Kidney epithelial cell (primary cell): ENCODE measurements at places on chromosomes 13 and 19. TPM values are rescaled to one million over a fixed set of nuclear protein-coding genes. Genes with fewer than 3 reads are reported as not detected.

Gene MATK
- total RNA-seq = 0.50 and 1.2 TPM in 2 replicates

Gene SGCG
- total RNA-seq = 7.8 and 9.8 TPM in 2 replicates

GRCh38 chr19:8367327-8368001 is 3.5 kb downstream of the ANGPTL4 start:
- DNase-seq = peak; percentile 91

- no peak for DNase-seq
Observed at GRCh38 chr19:662207-662961, 630 bp downstream of the RNF126 start.

DNA sequence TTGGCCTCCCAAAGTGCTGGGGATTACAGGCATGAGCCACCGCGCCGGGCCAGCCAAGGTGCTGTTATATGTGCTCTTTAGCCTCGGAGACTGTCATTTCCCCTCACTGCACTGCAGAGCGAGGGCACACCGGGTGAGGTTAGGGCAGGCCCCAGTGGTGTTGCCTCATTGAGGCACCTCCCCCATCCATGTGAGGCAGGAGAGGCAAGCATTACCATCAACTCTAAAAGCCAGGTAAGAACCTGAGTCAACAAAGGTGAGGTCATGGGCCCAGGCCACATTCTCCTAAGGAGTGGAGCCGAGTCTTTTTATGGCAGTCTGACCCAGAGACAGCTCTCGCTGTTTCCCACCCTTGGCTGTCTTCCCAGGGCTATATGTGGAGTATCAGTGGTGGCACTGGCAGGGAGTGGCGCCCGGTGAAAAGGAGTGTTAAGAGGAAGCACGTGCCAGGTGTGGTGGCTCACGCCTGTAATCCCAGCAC is 10.9 kb downstream of the B3GNT8 start:
- no peak for DNase-seq

GRCh38 chr13:18947376-18947977 is 234.1 kb downstream of the TUBA3C start:
- no peak for DNase-seq

GRCh38 chr19:29528350-29528945 is 2.7 kb downstream of the VSTM2B start:
- DNase-seq = peak; percentile 1

DNA sequence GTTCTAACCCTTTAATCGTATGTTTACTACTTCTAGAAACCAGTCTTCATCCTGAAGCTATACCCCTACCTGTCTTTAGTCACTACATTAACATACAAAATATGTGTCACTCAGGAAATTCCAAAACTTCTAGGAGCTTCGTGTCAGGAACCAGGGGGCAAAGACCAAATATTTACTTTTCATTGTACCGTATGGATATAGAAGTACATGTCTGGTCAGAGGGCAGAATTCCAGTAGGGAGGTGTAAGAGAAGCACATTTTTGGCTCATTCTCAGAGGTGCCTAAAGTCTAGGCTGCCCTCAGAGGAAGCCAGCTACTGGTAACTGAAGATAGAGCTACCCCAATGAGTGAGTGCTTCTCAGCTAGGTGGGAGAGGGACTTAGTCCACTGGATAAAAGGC is 320.7 kb downstream of the DIAPH3 start:
- no peak for DNase-seq

Gene INSR
- 15.5 and 23.1 TPM in 2 replicates for total RNA-seq

DNA sequence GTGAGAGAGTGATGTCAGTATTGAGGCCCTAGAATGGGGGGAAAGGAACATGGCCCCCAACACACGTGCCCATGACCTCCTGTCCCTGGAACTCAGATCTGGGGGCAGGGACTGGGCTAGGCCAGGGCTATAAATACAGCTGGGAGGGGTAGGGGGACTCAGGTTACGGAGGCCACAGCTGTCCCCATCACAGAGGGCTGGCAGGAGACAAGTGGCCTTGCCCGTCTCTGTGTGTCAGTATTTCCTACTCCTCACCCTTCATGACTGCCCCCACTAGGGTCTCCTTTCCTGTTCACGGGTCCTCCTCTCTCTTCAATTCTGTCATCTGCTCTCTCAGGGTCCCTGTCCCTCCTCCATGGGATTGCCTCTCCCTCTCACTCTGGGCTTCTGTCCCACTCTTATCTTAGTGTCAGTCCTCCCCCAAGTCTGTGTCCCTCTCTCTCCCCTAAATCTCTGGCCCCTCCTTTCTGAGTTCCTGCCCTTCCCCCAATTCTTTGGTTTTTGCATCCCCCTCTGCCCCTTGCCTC is 687 bp upstream of the HRC start:
- no peak for DNase-seq

DNA sequence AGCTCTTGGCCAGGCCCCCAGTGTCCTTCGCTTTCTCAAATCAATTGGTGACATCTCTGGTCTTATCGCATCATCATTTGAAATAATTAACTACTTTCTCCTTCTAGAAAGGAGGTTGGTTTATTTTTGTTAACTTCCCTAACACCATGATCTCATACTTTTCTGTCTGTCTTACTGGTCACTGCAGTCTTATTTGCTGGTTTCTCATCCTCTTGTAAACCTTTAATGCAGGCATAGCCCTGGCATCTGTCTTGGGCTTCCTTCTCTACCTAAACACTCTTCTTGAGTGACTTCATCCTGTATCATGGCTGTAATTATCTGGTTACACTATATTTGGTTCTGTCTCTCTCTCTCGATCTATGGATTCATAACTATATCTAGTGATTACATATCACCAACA is 152.8 kb downstream of the CYSLTR2 start:
- no peak for DNase-seq

DNA sequence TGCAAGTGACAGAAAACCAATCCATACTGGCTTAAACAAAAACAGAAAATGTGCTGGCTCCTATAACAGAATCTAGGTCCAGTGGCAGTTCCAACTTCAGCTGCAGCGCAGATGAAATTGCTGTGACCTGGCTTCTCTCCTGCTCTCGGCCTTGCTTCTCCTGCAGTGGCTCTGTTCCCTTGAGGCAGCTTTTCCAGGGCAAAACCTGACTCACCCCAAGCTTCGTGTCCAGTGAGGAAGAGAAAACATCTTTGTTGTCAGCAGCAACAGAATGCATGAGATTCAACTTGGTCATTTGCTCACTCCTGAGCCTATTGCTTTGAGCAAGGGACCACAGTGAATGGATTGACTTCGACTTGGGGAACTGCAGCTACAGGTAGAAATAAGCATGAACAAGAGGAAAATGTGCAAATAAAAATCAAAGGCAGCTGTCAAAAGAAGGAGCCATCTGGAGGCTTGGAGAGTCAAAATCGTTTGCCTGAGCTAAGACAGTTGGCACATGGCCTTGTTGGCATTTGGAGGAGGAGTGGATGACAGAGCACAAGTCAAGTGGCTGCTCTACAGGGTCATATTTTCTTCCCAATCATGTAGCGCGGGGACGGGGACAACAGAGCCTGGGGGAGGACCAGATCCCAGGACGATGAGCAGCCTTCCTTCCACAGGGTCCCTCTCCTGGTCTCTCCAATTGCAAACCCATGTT is 523.4 kb downstream of the FGF9 start:
- no peak for DNase-seq

- DNase-seq = no peak
Observed at GRCh38 chr13:111074826-111075225, 40.3 kb upstream of the ARHGEF7 start.

DNA sequence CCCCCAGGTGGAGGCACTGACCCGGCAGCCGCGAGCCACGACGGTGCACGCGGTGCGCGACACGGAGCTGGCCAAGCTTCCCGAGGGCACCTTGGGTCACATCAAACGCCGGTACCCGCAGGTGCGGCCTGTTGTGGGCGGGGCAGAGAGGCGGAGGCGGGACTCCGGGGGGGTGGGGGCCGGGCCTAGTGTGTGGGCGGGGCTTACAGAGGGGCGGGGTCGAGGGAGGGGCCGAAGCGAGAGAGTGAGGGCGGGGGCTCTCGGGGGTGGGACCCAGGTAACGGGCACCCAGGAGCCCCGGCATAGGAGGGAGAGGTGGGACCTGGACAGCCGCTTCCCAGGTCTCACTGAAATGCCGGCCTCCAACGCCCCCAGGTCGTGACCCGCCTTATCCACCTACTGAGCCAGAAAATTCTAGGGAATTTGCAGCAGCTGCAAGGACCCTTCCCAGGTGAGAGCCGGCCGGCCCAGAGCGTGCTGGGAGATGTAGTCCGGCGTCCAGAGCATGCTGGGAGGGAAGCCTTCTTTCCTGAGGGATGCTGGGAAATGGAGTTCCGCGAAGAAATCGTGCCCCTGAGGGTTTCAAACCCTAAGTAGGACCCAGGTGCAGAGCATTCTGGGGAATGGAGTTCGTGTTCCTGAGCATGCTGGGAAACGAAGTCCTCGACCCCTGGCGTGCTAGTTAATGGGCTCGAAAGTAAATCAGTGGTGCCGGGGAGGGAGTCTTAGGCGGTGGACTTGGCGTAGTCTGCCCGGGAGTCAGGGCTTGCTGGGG is 15.7 kb downstream of the PNPLA6 start:
- DNase-seq = peak; percentile 39

DNA sequence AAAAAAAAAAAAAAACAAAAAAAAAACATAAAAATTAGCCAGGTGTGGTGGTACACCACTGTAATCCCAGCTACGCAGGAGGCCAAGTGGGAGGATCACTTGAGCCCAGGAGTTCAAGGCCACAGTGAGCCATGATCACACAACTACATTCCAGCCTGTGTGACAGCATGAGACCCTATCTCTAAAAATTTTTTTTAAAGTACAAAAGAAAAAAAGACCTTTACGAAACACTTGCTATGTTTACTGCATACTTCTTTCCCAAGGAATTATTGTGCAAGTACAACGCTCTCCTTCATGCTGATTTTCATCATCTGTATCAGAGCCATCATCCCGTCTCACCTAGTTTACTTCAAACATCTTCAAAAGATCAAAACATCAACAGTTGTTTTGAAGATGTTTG is 28.6 kb upstream of the ZNF780A start:
- DNase-seq = no peak

GRCh38 chr19:12787458-12787857 is 3.8 kb upstream of the JUNB start:
- no peak for DNase-seq

DNA sequence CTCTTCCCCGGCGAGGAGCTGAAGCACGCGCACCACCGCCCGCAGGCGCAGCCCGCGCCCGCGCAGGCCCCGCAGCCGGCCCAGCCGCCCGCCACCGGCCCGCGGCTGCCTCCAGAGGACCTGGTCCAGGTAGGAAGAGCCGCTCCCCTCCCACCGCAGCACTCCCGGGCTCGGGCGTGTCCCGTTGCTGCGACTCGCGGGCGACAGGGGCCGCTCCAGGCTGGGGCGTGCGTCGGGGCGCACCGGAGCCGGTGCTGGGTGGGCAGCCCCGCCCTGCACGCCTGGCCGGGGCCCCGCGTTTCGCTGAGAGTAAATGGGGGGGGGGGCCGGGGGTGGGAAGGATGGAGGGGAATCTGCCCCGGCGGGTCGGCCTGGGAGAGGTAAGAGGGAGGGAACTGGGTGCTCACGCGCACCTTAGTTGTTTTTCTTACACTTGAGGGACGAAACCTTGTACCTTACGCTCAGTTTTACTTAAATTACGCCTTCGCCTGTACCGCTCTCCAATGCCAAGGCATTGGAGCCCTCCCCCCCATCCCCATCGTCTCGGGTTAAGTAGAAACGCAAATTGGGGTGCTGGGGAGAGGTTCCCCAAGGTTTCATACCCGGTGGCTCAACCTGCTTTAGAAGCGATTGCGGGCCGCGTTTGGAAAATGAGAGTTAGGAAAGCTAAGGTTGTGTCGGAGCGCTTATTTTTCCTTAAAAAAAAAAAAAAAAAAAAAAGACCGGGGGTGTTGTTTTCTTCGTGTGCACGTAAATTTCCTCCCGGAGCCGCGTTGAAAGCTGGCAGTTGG is 850 bp downstream of the KLF5 start:
- DNase-seq = no peak

DNA sequence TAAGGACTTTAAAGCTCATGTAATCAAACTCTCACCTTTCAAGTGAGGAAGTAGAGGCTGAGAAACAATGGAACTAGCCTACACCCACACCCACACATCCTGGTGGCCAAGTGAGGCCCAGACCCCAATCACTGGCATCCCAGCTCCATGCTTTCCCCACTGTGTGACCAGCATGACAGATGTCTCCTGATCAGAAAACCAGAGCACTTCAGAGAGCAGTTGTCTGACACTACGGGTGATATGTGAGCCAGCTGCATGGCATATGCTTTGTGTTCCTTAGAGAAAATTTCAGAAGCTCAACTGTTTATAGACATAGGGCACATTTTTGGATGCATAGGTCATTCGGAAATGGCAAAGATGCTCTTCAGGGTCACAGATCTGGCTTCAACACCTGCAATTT is 315.2 kb downstream of the NDFIP2 start:
- DNase-seq = no peak

Gene PSG11
- total RNA-seq = not detected in 2 replicates

DNA sequence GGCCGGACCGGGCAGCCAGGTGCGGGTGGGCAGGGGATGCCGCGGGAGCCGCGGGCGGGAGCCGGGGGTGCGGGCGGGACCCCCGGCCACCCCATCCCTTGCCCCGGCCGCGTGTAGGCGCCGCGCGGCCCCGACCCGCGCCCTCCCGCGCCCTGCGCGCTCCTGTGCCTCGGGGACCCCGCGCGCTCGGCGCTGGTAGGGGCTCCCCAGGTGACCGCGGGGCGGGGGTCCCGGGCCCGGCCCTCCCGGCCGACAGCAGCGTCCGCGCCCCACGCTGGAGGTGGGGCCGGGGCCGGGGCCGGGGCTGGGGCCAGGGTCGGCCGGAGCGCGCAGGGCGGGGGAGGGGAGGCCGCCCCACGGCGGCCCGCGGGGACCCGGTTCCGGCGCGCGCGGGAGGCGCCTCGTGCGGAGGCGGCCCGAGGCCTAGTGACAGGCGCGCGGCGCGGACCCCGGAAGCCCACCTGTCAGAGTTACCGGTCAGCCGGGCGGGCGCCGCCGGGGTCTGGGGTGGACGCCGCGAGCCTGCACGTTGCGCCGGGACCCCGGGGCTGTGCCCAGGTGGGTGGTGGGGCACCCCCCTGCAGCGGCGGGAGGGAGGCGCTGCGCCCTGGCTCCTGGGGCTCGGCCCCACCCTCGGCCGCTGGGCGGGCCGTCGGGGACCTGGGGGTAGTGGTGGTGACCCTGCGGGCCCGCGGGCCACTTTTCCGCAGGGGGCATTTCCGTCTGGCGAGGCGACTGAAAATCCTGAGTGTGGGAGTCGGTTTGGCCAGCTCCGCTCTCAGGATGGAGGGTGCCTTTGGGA is 518 bp downstream of the TFDP1 start:
- no peak for DNase-seq

DNA sequence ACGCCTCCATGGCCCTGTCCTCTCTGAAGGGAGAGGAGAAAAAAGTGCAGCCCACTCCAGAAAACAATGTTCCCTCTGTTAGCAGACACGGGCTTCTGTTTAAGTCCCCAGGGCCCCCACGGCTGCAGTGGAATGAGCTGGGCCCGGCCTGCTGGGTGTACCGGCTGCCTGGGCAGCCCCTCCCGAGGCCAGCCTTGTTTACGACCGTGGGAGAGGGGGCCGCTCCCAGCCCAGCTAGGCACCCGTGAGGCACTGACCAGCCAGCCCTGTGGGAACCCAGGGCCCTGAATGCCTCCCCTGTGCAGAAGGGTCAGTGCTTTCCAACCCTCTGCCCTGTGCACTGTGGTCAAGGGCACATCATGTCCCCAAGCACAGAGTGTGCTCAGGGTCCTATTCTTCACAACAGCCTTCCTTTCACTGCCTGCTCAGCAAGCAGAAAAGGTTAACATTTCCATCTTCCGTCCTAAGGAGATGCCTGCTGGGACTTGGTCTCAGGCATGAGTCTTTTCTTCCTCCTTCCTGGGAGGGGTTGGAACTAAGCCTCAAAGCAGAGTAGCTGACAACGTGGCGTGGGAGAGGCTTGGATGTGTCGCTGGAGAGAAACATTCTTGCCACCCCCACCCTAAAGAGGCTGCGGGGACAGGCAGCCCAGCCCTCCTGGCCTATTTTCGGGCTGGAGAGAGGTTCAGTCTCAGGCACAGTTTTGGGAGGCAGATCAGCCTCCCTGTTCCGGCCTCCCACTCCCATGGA is 90.1 kb downstream of the RGCC start:
- no peak for DNase-seq
